ENCODE measurements at places on chromosomes 5 and 9.

GRCh38 chr5:75235711-75236110, 967 bp downstream of the ANKRD31 start:
- no peak for DNase-seq

GRCh38 chr5:34608859-34609648, 47.1 kb upstream of the RAI14 start:
- no peak for DNase-seq

- no peak for DNase-seq
Measured at GRCh38 chr9:79913867-79914266, 342.1 kb downstream of the TLE4 start.

DNA sequence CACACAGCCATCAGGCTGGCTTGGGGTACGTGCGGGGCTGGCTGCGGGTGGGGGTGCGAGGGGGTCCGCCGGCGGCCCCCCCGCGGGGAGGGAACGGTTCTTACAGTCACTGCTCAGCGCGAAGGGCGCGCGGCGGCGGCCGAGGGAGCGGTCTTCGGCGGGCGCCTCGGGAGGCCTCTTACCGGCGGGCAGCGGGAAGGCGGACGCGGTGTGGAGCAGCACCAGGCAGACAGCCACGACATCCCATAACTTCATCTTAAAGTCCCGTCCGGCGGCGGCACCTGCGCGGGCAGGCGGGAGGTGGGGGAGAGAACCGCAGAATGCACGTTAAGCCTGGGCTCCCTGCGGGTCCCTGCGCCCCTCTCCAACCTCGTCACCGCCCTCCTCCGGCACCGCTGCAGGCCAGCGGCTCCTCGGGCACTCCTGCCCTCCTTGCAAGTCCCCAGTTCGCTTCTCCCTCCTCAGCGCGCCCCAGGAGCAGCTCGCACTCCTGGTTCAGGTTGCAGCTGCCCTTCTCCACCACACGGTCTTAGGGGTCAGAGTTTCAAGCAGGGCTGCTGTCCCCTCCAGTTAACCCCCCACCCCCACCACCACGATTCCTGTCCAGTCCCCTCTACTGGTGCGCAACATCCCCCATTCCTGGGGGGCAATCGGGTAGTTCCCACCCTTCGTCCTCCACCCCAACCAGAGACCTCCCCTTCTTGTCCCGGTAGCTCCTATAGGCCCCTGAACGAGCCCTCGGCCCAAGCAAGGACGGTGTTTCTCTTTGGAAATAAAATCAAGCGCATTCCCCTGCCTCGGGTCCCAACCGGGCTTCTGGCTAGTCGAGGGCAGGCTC, 5.1 kb downstream of the GDNF start:
- no peak for DNase-seq

- no peak for DNase-seq
Measured at GRCh38 chr9:31153250-31153840, 1231.1 kb upstream of the ACO1 start.

GRCh38 chr9:136645352-136645902, 17.3 kb upstream of the EGFL7 start:
- no peak for DNase-seq

- no peak for DNase-seq
Measured at GRCh38 chr9:129465834-129466535, 154.9 kb downstream of the C9orf50 start.

DNA sequence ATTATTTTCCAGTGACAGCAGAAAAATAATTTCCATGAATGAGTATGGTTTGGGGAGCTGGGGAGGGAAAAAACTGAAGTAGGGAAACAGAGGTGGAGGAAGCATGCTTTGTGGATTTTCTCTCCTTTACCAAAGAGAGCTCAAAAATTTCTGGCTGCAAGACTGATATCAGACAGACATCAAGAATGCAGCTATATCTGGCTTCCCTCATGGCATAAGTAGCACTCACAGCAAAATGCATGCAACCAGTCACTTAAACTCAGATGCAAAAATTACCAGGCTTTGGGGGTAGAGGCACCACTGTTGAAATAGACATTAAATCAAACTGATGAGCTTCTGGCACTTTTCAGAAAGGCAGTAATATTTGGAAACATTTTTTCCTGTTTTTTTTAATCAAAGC, 196.9 kb downstream of the TSSK1B start:
- DNase-seq = no peak

DNA sequence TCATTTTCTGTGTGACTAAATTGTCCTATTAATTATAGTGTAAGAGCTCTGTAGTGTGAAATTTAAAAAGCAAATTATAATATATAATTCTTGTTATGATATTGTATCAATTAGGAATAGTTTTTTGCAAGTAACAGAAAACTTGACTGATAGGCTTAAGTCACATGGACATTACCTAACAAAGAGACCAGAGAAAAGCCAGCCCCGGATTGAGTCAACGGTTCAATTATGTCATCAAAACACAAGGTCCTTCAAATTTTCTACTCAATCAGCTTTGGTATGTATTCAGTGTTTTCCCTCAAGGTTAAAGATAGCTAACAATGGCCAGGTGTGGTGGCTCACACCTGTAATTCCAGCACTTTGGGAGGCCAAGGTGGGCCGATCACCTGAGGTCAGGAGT, 126.7 kb upstream of the PTGER4 start:
- DNase-seq = no peak

DNA sequence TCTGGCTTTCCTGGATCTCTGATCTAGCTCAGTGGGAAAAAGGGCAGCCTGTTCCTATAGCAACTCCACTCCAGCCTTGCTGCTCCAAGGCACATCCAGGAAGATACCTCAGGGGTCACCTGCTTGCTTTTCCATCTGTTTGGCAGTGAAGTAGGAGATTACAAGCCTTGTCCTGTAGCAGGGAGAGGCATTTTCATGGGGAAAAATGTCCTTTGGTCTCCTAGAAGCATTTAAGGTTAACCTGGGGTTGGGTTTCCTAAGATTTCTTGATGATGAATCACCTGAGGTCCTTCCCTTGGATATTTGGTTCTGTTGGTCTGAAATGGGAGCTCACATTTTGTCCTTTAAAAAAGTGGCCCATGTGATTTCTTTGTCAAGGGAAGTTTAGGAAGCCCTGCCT, 1.5 kb upstream of the TMEM174 start:
- no peak for DNase-seq

- DNase-seq = peak; percentile 91
Measured at GRCh38 chr5:8457187-8458037, 588.5 kb downstream of the MTRR start.

GRCh38 chr9:134049236-134049635, 18.6 kb downstream of the BRD3 start:
- no peak for DNase-seq

- no peak for DNase-seq
Measured at GRCh38 chr9:129225815-129226214, 47.8 kb upstream of the IER5L start.

DNA sequence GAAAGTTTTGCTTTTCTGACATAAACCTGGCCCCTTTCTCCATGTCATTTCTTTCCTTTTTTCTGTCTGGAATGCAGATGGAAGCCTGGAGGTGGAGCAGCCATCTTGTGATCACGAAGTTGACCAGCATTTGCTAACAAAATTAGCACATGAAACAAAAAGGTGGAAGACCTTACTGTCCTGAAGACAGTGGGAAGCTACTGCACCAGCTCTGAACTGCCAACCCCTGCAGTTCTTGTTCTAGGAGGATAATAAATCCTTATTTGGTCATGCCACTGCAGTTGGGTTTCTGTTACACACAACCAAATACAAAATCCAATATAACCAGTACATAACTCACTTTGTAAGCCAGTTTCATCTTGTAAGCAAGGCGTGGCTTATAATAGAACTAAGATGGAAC, 249.4 kb upstream of the TBCA start:
- no peak for DNase-seq

DNA sequence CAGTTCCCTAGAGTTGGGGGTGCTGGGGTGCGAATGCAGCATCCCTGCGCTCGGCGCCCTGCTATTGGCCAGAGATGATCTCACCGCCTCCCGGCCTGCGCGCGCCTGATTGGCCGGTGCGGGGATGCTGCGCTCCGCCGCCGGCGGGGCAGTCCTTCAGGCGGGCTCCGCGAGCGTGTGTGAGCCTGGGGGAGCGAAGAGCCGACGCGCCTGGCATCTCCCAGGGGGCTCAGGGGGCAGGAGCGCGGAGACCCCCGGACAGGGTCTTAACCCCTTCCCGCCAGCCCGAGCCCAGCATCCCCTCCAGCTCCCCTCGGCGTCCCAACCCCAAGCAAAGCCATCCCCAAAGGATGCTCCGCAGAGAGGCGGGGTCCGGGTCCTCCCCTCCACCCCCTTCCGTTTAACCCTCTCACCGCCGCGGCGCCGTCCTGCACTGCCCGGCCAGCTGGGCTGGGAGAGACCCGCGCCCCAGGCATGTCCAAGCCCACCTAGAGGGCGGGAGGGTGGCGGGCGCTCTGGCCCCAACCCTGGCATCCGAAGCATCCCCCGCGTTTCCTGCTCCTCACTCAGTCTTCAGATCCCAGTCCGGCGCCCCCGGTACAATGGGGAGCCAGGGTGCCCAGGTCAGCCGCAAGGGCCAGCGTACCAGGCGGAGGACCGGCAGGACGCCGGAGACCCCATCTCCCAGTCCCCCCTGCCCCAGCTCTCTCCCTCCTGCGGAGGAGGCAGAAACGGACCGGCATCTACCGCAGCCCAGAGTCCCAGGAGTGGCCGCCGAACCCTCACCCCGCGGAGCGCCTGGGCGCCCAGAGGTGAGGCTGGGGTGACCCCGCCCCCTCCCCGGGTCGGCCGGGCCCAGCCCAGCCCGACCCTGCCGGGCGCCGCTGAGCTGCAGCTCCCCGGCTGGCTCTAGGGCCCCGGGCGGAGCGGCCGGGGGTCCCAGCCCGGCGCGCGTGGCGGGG, 19.3 kb upstream of the TOR2A start:
- DNase-seq = no peak

DNA sequence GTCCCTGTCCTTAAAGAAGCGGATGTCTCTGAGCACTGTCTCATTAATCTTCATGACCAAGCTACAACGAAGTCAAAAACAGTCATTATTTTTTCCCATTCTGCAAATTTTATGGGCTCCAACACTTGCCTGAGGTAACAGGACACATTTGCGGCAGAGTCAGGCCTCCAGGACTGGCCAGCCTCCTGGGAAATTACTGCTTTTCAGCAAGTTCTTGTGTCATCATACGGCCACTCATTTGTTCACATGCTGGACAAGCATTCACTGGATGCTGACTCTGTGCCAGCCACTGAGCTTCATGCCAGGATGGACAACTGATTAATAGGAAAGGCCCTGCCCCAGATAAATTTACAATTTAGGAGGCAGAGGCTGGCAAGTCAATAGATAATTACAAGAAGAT, 305.7 kb downstream of the ACTL7B start:
- DNase-seq = no peak

DNA sequence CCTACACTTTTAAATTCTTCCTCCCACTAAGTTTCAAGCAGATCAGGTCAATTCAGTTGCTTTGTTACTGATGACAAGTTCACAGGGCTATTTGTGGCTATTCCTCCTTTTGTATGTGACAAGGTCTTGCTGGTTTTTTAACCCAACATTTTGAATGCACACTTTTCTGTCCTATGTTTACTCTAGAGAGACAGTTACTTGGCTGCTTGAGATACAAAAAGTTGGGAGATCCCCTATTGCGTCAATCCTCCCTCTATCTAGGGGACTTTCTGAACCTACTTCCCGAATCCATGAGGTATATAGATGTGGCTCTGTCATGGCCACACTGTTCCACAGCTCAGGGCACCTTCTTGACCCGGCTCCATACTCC, 386.7 kb downstream of the NTRK2 start:
- no peak for DNase-seq

DNA sequence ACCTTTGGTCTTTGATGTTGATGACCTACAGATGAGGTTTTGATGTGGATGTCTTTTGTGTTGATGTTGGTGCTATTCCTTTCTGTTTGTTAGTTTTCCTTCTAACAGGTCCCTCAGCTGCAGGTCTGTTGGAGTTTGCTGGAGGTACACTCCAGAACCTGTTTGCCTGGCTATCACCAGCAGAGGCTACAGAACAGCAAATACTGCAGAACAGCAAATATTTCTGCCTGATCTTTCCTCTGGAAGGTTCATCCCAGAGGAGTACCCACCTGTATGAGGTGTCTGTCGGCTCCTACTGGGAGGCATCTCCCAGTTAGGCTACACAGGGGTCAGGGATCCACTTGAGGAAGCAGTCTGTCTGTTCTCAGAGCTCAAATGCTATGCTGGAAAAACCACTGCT, 694.5 kb upstream of the CDH6 start:
- no peak for DNase-seq

DNA sequence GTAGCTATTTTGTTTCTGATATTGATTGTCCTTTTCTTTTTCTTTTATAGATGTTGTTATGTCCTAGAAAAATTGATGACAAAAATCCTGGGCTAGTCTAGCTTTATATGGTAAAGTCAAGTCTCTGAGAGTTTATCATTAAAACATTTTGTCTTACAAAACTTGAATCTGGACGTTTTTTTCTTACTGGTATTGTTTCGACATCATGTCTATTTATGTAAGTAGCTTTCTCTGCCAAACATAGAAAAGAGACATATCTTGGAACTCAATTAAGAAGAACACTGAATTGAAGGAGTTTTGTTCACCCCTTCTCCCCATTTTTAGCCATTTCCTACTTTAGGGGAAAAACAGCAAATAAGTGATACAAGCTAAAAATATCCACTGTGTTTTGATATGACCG, 151.5 kb downstream of the ISOC1 start:
- no peak for DNase-seq

DNA sequence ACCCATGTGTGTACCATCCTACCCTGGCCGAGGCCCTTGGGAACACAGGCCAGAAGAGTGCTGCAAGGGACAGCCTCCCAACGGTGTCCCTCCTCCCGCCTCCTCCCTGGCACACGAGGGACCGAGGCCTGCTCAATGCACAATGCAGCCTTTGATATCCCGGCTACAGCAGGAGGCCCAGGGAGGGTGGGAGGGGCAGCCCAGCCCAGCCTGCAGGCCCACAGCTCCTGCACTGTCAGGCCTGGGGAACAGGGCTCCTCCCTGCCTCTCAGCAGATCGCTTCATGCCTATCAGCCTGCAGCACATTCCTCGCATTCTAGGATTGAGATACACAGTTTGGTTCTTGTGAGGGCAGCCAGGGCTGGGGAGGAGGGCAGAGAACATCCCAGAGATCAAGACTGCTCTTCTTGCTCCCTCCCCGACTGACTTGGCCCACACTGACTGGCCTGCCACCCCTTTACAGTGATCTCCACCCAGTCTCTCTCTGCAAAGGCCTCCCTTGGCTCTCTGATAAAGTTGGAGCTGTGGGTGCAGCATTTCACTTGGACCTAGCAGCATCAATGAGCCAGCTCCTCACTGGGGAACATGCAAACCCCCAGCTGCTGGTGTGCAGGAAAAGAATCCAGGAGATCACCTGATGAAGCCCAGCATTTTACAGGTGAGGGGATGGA, at the start of gene SH3TC2:
Gene SH3TC2, minus strand, starts transcription at position 46 of the 671 bp plus-strand sequence. Its CDS starts 40 bp downstream, at position 6.
- peak; percentile 88 for DNase-seq
